Stimulated activated naive B cell treated with anti-CD40 and anti-IgM and Interleukin-4, amounts not matched to agents 10 μg/mL and 1 μg/mL and 100 μg/mL, for 72 hours (primary cell): ENCODE measurements at places on chromosomes 6 and 20.

- no peak for DNase-seq
Measured at GRCh38 chr6:152669895-152670294, 27.8 kb upstream of the MYCT1 start.

DNA sequence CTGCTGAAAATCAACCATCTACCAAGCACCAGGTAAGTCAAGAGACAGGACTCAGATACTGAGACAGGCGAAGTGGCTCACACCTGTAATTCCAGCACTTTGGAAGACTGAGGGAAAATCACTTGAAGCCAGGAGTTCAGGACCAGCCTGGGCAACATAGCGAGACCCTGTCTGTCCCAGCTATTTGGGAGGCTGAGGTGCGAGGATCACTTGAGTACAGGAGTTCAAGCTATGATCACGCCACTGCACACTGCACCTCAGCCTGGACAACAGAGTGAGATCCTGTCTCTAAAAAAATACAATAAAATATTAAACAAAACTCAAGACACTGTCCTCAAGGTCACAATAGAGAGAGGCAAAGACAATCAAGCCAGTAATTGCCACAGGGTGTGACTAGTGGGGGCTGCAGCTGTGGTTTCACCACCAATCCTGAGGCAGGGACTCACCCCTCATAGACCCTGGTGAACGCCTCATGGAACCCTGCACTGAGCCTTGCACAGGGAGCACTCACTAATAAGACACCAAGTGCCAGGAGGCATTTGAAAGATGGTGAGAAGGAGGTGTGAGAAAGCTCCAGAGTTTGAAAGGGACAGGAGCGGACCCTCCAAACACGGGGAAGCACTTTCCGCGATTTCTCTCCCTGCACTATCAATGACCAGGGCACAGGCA, 1.7 kb downstream of the SNHG17 start:
- no peak for DNase-seq

GRCh38 chr20:3932277-3932676, 43.1 kb downstream of the PANK2 start:
- no peak for DNase-seq

DNA sequence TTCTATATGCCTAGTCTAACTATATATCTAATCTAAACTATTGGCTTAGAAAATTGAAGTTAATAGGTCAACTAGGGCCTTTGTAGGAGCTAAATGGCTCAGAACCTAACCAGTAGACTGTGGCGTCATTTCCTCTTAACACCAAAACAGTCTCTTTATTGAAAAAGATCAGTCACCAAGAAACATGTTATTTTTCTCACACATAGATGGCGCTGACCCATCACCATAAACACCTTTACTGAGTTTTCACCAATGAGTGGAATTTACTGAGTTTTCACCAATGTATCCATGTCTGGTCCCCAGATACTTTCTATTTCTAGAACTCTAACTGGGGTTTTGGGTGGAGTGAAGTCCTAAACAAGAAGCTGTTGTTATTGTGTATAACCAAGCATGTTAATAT, 636.0 kb downstream of the BCKDHB start:
- DNase-seq, result no peak

- no peak for DNase-seq
Measured at GRCh38 chr6:79609225-79609595, 21.9 kb upstream of the SH3BGRL2 start.

DNA sequence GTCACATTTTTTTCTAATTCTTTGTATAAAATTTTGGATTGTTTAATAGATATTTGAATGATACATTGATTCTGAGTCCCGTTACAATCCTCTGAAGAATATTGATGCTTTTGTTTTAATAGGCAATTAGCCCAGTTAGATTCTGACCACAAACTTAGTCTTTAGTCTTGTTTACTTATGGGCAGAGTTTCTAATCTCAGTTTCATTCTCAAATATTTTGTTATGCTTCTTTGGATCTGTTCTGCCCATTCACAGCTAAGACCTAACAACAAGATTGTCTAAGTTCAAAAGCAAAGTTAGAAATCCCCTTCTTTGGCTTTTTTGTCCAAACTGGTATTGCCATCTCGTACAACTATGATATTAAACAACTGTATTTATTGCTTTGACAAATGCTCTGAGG, 58.0 kb downstream of the TBXT start:
- no peak for DNase-seq

DNA sequence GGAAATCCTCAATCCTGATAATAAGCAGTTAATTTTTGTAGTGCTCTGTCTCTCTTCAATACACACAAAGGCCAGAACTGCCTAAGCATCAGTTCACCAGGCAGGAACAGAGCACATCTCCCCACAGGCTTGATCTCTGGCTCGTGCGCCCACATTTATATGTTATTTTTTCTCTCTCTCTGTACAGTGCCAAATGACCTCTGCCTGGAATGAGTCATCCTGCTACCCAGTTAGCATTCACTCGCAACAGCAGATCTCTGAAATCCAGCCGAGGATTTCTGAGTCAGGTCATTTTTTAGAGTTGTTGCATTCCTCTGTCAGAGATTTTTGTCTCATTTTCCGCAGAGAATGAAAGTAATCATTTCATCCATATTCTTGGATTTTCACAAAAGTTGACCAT, 107.1 kb downstream of the COL12A1 start:
- no peak for DNase-seq

DNA sequence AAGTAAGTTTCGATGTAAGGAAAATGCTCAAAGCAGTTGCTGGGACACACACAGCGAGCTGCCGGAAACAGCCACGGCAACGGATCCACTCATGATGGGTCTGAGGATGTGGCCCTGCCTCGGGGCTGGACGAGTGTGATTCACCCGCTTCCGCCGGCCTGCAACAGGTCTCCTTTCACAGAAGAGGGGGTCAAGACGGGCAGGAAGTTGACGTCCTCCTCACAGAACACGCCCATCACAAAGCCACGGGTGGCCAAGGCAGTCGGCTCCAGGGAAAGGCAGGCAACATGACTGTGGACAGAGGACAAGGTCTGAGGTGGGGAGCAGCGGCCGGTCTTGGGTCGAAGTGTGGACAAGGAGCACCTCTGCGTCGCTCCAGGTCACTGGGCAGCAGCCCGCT, 29.9 kb upstream of the SMOC2 start:
- DNase-seq, result no peak

GRCh38 chr6:35273822-35274559, 14.5 kb downstream of the ZNF76 start:
- no peak for DNase-seq

DNA sequence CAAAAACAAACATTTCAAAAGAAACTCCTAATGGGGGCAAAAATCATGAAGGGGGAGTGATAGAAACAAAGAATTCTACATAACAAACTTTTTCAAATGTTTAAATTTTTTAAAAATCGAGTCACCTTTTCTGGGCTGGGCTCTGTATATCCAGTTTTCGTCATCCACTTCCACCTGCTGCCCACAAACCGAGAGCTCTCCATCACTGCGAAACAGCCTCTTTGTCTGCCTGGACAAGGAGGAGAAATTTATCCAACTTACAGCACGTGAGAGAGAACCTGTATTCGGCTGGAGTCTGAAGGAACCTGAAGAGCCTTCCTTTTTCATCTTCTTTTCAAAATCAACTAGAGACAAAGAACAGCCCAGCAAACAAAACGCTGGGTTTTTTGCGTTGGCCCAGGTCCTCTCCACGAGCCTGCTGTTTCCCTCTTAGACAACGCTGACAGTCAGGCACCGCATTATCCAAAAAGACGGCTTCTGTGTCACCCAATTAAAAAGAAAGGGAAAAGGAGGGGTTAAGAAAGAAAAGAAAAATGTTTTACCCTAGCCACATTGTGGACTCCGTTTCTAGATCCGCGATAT, 72.4 kb upstream of the NHSL1 start:
- DNase-seq, result no peak

- no peak for DNase-seq
Measured at GRCh38 chr6:41125282-41125681, 28.9 kb downstream of the TREML1 start.

DNA sequence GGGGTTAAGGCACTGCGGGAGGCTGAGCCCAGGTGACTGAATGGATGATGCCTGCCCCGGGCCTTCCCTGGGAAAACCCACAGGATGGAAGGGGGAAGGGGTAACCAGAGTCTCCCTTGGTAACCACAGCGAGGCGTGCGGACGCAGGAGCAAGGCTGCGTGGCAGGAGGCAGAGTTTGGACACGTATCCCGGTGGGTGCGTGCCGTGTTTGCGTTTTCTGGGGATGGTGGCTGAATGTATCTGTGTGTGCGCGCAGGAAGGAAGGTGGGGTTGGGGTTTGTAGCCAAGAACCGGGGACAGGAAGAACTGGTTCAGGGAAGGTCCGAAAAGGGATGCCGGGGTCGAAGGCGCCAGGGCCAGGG, 1.8 kb downstream of the MDGA1 start:
- DNase-seq, result no peak

DNA sequence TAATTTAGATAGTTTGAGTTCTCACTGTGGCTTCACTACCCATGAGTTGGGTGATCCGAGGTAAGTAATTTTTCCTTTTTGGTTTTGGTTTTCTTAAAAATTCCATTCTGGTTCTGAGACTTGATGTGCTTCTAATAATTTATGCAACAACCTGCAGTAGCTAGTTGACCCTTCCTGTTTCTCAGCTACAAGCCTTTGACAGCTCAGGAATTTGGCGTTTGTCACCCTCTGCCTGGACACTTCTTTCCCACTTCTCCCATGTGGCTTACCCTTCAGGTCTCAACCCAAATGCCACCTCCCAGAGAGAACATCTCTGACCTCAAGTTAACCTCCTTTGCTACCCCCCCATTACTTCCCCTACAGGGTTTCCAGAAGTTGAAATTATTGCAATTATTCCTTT, 49.7 kb upstream of the TSHZ2 start:
- no peak for DNase-seq

DNA sequence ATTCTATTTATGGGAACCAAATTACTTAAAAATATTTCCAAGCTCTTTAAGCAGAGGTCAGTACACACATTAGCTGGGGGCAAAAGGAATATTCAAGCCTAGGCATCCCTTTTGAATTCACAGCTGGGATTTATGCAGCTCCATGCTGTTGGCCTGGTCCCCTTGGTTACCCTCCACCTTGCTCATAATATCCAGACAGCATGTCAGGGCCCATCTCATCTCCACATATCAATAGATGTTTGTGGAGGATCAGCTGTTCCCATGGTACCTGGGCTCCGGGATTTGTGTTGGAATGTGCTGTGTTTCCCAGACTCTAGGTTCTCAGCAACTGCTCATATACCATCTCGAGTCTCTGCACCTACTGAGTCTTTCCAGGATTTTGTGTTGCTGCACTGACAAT, 534.8 kb downstream of the BMP2 start:
- DNase-seq, result no peak

GRCh38 chr20:51366155-51366886, 176.2 kb downstream of the NFATC2 start:
- DNase-seq, result no peak

DNA sequence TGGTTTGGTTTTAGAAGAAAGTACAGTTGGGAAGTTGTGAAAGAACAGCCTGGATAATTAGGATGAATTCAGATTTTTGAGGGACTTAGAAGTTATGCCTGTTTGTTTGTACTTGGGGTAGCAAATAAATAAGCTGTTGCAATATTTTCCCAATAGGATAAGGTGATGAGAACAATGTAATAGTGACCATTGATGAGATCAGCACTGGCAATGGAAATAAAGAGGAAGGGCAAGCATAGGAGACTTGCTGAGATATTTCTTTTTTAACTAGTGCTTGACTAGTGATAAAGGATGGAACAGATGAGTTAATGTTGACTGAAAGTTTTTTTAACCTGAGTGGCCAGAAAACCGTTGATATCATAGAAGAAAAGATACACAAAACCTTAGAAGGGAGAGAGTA, 498.8 kb downstream of the CDKAL1 start:
- no peak for DNase-seq

DNA sequence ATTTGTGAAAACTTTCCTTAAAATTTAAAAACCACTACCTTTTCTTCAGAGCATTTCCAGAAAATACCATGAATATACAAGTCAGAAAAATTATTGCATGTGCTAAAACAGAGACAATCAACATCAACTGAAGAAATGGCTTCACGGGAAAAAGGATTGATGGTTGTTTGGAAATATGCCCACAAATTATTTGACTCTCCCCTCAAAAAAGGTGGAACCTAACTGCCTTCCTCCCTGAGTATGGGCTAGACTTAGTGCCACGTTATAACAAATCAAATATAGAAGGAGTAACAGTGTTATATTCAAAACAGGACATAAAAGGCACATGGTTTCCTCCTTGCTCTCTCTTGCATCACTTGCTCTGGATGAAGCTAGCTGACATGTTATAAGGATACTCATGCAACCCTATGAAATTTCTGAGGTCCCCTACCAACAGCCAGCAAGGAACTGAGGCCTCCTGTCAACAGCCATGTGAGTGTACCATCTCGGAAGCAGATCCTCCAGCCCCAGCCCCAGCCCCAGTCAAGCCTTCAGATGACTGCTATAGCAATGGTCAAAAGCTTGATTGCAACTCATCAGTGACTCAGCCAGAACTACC, 8.4 kb downstream of the BTBD9 start:
- DNase-seq, result no peak

- no peak for DNase-seq
Measured at GRCh38 chr20:47704746-47705496, 80.4 kb downstream of the SULF2 start.

DNA sequence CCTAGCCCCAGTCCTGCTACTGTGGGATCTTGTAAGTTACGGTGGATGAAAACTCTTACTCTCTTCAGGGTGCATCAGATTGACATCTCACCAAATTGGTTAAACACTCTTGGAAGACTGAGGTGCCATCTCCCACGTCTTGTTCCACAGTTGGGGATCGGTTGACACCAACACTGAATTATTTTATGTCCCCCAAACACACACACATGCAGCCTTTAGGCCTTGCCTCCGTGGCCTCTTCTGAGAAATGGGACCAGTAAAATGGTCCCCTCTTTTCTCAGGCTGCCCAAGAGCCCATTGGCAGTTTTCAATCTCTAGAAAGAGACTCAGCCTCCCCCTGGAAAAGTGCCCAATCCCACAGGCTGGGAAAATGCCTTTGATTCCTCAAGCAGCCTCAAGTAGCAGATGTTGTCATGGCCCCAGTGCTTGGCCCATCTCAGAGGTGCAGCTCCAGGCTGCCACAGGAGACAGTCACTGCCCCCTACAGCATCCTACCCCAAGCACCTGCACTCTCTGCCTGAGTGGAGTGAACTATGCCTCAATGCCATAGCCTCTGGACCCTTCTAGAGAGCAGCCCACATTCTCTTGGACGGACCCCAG, 163.9 kb downstream of the ANKRD60 start:
- no peak for DNase-seq

DNA sequence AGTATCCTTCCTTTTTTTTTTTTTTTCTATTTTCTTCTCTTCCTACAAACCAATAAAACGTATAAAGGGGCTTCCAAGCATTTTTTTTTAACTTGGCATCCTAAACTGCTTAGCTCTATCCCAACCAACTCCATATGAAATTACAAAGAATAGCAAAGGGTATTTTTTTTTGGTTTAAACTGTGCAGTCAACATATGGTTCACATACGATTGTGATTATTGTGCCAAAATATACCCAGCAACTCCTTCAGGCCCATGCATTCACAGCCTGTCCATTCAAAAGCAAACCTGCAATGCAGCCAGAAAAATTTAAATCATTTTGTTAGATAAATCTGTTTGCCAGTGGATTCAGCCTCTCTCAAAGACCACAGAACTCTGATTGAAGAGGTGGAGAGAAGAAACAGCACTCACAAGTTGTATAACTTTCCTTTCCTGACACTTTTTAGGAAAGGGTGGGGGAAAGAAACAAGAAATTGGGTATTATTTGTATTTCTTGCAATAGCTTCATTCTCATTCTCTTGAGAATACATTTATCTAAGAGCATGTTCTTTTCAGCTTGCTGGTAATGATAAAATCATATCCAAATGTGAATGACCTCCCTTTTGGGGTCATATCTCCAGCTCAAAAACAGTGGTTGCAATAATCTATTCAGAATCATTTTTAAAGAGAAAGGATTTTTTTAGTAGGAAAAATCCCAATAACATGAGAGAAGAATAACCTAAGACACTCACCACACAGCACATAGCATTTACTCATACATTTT, 701.3 kb upstream of the CHD6 start:
- DNase-seq, result no peak
